ENCODE measurements at places on chromosomes 5 and 9.

- DNase-seq: no peak
Observed at GRCh38 chr5:172638209-172638768, 2.8 kb upstream of the NEURL1B start.

DNA sequence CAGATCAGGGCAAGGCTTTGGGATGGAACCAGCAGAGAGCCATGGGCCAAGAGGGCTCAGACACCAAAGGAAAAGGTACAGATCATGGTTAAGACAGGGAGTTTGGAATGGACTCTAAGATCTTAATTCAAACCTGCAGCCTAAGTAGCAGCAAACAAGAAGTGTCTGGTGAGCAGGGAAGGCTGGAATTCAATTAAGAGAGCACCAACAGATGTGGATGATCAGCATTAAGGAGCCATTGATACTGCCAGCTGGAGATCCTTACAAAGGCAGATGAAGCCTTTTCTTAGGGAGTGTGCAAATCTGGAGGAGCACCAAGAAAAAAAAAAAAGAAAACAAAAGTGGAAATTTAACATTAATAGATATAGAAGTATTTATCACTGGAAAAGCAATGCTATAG is 516.8 kb downstream of the RASEF start:
- no peak for DNase-seq

- no peak for DNase-seq
Observed at GRCh38 chr9:71910650-71911060, 338 bp downstream of the ABHD17B start.

DNA sequence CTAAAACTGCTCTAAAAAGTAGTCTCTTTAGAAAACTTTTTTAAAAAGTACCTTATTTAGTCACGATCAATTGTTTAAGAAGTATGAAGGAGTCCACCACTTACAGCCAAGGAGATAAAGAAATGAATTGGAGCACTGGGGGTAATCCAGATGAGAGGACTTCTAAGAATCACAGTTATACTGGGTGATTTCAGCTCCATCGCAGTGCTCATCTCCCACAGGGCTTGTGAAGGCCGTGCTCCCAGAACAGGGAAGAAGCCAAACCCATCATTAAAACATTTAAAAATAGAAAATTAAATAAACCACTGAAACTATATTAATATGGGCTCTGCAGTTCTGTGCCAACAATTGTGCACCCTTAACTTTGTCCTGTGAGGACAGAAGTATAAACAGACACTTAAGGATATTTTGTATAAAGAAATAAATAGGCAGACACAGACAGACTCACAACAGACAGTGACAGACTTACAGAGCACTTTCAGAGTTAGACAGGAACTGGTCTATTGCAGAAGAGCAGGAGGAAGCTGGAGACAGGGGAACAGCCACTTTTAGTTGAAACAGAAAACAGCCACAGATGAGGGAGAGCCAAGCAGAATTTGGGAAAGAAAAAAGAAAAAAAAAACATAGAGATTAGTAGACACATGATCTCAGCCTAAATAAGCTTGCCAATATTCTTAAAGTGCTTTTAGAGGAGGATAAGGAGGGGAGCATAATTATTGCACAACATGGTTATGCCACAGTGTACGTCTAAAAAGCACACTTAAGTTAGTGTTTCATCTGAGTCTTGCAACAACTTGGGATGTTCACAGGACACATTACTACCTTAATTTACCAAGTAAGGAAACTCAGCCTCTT is 81.8 kb downstream of the FBXO38 start:
- no peak for DNase-seq

- DNase-seq: no peak
Observed at GRCh38 chr9:113719919-113720318, 156.2 kb upstream of the ZNF618 start.

- no peak for DNase-seq
Observed at GRCh38 chr5:137190031-137190430, 309.1 kb downstream of the SPOCK1 start.

GRCh38 chr5:56532466-56532865 is 282.9 kb upstream of the MAP3K1 start:
- no peak for DNase-seq

DNA sequence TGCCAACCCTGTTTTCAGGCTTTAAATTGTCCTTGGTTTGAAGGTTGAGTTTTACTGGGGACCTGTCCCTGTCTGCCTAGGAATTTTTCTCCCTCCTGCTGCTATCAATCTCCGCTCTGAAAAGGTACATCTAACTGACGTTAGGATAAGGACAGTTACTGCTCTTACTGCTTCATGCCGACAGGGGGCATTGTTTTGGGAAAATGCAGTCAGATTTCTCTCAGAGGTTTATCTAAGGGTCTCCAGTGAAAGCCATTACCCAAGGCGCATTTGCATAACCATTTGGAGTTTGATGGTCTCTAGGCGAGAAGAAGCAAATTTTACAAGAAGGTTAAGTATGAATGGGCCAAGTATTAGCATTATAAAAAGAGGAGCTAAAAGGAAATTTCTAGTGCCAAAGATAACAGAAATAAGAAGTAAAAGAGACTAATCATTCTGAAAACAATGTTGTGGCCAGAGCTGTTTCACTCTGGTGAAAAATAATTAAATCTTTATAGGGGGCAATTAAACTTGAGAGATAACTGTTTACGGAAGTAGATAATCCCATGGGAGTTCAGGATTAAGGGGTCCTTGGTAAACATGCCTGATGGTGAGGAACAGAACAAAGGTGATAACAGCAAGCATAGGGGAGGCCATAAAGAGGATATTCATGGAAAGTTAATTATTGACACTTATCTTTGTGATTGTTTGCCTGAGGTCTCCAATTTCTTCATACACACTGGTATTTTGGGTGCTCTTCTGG is 605.0 kb downstream of the MTRR start:
- DNase-seq: no peak

DNA sequence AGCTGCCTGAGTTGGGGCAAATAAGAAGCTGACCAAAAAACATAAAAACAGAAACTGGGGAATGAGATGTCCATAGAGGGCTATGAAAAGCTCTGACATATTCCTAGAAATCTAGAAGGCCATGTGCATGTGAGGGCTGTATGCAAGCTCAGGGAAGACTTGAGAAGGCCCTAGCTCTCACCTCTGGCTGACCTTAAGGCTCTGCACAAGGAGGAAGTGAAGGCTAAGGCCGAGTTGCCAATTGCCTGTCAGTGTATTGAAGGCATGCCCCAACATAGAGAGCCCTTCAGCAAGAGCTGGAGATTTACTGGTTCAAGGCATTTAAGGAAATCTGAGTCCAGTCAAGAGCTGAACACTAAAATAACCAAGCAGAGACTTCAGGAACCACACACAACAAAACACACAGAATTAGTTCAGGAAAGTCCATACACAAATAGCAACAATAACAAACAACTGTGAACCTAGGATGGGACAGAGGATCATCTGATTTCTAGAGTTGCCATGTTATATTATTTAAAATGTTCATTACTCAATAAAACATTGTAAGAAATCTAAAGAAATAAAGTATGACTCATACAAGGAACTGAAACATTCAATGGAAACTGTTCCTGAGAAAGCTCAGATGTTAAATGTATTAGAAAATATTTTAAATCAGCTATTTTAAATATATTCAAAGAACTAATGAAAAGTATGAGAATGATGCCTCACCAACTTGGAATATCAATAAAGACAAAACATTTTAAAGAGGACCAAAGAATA is 161.8 kb downstream of the AUH start:
- DNase-seq: no peak

- DNase-seq: peak; percentile 10
Observed at GRCh38 chr9:71249729-71250317, 128.4 kb upstream of the TRPM3 start.

GRCh38 chr5:94366811-94367210 is 251.6 kb downstream of the KIAA0825 start:
- DNase-seq: no peak

DNA sequence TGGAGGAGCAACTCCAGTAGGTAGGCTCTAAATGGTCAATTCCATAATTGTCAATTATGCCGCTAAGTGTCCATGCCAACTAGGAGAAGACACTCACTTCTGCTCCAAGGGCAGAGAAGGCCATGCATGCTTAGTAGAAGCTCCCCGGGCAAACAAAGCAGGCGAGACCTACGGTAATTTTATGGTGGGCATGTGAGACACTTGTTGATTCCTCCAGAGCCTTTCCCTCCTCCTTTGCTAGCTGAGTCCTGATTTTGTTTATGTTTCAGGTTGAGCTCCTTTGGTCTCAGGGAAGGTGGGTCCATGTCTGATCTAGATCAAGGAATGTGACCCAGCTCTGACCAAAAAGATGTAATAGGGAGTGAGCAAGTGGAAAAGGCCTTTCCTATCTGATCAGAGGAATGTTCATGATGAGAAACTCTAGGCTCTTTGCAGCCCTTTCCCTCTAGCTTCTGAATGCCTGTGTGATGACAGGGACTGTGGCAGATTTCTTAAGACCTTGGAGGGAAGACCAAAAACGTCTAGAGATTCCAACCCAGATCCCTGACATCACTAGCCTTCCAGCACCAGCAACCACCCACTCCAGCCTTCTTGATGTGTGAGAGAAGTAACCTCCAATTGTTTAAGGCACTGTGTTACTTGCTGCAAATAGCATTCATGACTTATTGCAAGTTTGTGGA is 7.7 kb upstream of the CPEB4 start:
- no peak for DNase-seq

GRCh38 chr9:33843312-33843961 is 26.5 kb downstream of the UBE2R2 start:
- DNase-seq: no peak

GRCh38 chr9:90251316-90251715 is 391.3 kb downstream of the DIRAS2 start:
- no peak for DNase-seq

GRCh38 chr9:107484117-107484723 is 5.3 kb downstream of the KLF4 start:
- peak; percentile 8 for DNase-seq

GRCh38 chr5:146339715-146340259 is 1.1 kb downstream of the POU4F3 start:
- no peak for DNase-seq

DNA sequence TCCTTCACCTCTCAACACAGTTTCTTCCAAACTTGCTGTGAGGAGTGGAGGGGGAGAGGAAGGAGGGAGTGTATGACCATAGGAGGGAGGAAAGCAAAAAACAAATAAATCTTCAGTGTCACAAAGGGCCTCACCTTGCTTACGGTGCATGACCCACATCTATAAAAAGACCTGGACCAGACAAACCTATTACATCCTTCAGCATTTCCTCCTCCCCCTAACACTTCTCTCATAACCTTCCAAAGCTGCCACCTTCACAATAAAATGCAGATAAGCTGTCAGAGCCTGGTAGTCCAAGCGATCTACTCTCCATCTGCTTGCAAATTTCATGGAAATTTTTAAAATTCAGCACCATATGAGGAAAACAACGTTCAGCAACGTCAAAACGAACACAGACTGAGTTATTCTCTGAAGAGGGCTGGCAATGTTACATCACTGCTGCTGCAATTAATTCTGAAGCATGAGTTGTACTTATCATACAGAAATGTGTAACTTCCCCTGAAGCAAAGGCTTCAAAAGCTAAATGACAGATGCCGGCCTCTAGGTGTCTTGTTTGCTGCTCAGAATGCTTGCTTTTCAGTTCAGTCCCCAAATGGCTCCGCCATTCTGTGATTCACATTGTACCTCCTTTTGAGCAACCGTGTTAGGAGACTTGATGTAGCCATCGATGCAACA is 62.9 kb downstream of the EFNA5 start:
- no peak for DNase-seq

- no peak for DNase-seq
Observed at GRCh38 chr9:127876026-127876763, 1.3 kb downstream of the AK1 start.

GRCh38 chr9:7509576-7510145 is 289.9 kb downstream of the DMAC1 start:
- DNase-seq: no peak

DNA sequence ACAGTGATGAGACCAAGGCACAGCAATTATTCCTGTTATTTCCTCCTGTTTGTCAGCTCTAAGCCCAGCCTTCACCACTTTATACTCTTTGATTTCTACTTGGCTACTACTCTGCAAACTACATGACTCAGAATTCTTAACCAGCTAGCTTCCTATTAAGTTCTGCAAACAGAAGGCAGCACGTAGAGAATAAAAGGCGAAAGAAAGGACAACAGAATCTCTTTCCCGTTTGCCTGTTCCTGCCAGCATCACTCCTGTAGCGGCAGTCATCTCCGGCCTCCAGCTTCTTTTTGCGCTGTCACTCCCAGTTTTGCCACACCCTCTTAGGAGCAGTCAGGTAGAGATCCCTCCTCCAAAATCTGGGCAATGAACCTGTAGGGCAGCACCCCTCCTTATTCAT is 29.9 kb downstream of the DPYSL3 start:
- no peak for DNase-seq

DNA sequence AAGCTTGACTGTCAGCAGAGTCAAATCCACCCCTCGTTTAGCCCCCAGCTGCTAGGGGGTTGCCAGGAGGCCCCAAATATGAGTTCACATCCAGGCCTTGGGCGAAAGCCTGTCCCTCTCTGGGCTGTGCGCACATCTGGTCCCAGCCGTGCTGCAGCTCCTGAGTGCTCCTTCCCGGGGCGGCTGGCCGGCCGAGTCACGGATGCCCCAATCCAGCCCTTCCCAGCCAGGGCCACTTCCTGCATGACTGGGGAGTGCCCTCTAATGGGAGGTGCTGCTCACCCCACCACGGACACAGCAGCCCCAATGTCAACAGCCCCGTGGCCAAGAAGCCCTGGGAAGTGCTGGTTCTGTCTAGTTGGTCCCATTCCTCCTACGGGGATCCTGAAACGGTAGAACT is 103.5 kb upstream of the FCN2 start:
- DNase-seq: no peak

DNA sequence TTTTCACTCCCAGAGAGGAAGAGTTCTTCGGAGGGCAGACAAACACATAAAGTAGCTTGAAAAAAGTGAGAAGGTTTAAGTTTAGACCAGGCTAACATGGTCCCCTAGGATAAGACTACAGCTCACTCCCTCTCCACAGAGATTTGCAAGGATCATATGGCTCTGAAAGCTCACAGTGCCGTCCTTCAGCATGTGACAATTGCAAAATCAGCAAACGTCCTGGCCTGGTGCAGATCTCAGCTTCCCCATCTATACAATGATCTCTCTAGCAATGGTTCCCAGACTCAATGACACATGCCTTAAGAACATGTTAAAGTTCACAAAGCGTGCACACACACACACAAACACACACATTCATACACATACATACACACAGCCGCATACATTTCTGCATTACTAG is 327.6 kb downstream of the ACTL7B start:
- DNase-seq: no peak

DNA sequence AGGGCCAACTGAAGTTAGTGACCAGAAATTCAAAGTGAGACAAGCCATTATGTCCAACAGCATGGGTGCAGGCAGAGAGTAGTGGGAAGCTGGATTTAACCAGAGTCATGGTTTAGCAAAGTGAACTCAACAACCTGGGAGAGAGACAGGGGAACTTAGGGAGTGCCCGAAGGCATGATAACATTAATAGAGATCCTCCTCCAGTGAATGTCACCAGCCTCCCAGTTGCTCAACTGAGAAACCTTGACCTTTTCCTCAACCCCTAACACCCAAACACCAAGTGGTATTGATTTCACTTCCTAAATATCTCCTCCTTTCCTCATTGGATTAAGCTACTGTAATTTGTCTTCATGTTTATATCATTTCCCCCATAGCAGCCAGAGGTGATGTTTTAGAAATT is 42.6 kb downstream of the HMGCS1 start:
- no peak for DNase-seq

Data from CD4-positive, alpha-beta T cell treated with Interleukin-2 at 100 ng/mL for 4 hours (primary cell).